ENCODE measurements at places on chromosomes 3 and 15.

DNA sequence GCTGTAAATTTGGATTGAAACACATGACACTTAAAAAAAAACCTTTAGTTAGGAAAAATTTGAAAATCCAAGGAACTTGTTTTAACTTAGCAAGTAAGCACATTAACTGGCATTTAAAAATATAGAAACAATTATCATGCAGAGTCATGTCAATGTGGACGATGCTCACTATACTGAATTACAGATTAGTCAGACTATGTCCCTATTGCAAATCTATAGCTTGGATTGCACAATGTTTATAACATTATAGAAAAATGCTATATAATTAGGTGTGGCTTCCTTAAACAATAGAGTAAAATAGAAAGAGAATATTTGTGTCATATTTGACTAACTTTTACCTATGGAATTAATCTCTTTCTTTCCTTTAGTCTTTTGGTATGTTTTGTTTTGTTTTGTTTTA, 48.4 kb upstream of the TUSC7 start:
- DNase-seq: no peak

GRCh38 chr15:46450810-46451182, 816.0 kb downstream of the SQOR start:
- DNase-seq: no peak

DNA sequence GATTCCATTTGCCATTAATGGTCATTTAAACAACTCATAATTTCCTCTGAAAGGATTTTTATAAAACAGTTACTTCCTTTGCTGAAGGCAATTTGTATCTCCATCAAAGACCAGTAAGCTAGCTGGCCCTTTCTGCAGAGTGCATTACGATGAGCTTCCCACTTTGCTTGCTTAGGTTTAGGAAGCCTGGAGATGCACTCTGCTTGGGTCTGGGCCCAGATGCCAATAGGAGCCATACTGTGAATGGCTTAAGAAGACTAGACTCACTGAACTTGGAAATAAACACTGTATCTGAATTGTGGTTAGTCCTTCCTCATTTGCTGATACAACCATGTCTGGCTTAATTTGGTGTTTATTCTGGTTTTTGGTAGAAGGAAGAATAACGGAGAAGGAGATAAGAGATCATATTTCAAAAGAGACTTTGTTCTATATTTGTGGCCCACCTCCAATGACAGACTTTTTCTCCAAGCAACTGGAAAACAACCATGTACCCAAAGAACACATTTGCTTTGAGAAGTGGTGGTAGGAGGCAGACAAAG, 38.1 kb downstream of the OXNAD1 start:
- no peak for DNase-seq

- DNase-seq: no peak
Measured at GRCh38 chr3:172289583-172289982, 158.7 kb downstream of the GHSR start.

- no peak for DNase-seq
Measured at GRCh38 chr3:126659915-126660886, 5.3 kb upstream of the TXNRD3 start.

DNA sequence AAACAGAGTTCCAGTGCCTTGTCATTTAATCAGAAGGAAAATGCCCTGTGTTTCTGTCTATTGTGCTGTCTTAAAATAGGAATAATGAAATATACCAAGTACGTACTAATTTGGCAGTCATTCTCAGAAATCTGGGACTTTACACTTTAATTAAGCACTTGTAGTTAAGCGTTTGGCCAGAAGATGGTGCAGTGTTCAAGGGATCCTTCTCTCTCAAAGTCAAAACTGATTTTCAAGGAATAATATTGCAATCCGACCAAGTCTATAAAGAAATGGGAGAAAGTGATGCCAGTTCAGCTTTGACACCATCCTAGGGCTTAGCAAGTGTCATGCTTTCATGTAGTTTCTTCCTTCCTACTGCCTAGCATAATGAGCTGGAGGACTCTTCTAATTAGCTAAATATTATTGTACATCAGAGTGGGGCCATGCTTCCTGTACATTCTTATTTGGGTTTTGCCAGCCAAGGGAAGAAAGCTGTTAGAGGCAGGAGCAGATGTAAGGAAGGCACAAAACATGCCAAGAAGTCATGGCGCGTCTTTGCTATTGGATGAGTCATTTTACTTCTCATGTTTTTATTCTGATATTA, 64.8 kb downstream of the SAMMSON start:
- no peak for DNase-seq

GRCh38 chr15:63244976-63245645, 32.3 kb upstream of the APH1B start:
- DNase-seq: no peak

DNA sequence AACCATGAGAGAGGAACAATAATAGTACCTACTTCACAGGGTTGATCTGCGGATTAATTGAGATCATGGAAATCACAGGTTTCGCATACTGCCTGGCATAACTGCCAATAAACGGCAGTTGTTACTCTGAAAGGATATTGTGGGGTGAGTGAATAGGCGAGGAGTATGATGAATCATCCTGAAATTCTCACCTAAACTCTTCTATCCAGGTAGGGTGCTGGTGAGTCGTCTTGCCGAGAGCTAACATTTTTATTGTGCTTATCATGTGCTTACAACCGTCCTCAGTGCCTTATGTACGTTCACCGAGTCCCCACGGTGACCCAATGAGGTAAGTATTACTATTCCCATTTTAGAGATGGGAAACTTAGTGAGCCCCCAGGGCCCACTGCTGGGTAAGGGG, 52.4 kb upstream of the SRGAP3 start:
- DNase-seq: no peak

DNA sequence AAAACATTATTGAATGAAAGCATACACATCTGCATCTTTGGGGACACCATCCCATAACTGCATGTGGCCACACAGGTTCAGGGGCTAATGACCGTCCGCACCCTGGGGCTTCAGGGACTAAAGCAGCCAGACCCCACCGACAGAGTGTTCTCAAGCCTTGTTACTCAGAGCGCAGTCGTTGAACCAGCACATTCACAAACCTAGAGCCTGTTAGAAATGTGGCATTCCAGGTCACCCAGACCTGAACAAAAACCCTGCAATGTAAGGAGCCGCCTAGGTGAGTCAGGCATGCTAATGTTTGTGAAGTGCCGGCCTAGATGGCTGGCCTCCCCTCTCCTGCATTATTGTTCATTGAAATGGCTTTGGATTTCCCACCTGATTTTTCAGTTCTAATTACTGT, 52.3 kb upstream of the HACD2 start:
- no peak for DNase-seq

DNA sequence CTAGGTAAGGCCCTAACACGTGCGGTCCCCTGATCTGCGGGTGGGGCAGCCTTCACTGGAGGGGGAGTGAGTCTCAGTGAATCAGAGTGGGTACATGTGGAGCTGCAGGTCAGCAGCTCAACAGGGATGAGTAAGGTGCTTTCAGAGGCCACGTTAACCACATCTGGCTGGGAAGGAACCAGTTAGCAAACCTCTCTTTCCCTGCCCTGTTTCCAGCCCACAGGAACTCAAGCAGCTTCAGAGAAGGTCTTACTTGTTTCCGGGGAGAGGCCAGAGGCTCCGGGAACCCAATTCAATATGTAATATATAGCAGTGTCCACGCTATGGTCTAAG, 175.3 kb downstream of the XXYLT1 start:
- no peak for DNase-seq

GRCh38 chr3:10550705-10551104, 45.3 kb upstream of the ATP2B2 start:
- peak; percentile 47 for DNase-seq

- DNase-seq: no peak
Measured at GRCh38 chr15:88704791-88705768, 66.3 kb downstream of the ISG20 start.

GRCh38 chr3:49121132-49121736, 611 bp upstream of the USP19 start:
- no peak for DNase-seq
